ENCODE measurements at places on chromosomes 5 and 9.
A peak's percentile ranks its signal among the peaks of the same experiment; 100 is the strongest.

- H3K36me3 ChIP-seq: no peaks in the 10 kb centered on the region
- DNase-seq: peak; percentile 35
- no peaks in the 10 kb centered on the region for H3K4me1 ChIP-seq
- H3K4me3 ChIP-seq: peak within 1 kb of the TSS; percentile 43
These were observed at the start of gene ABLIM3 for GRCh38 chr5:149141224-149141956. TSS of gene ABLIM3 (plus strand) at chr5:149141493. CDS start at chr5:149142096, 603 bp downstream.

GRCh38 chr5:102910240-102911226 lies 155.4 kb downstream of the PAM start:
- DNase-seq: no peak
- no peaks in the 10 kb centered on the region for H3K27me3 ChIP-seq
- H3K4me1 ChIP-seq: no peaks in the 10 kb centered on the region
- no peaks in the 10 kb centered on the region for H3K36me3 ChIP-seq
- H3K4me3 ChIP-seq: no peak overlapping the region
- no peak overlapping the region for H3K27ac ChIP-seq

GRCh38 chr5:112419164-112419985 lies at the start of gene EPB41L4A:
TSS of gene EPB41L4A (minus strand) at chr5:112419277. CDS start at chr5:112419039, 238 bp downstream.
- peaks cover 10% of the 10 kb centered on the region for H3K27me3 ChIP-seq
- DNase-seq: no peak
- H3K36me3 ChIP-seq: no peaks in the 10 kb centered on the region
- peak within 1 kb of the TSS; percentile 97 for H3K4me3 ChIP-seq
- H3K4me1 ChIP-seq: no peaks in the 10 kb centered on the region

GRCh38 chr9:69645488-69645887 lies 26.7 kb downstream of the APBA1 start:
- H3K36me3 ChIP-seq: no peaks in the 10 kb centered on the region
- no peak overlapping the region for H3K4me3 ChIP-seq
- no peaks in the 10 kb centered on the region for H3K4me1 ChIP-seq
- no peak overlapping the region for H3K27ac ChIP-seq
- H3K27me3 ChIP-seq: no peaks in the 10 kb centered on the region
- DNase-seq: no peak

GRCh38 chr9:86184138-86184524 lies 75.3 kb downstream of the C9orf153 start:
- no peaks in the 10 kb centered on the region for H3K27me3 ChIP-seq
- peaks cover 1% of the 10 kb centered on the region for H3K4me1 ChIP-seq
- DNase-seq: no peak
- no peak overlapping the region for H3K4me3 ChIP-seq

DNA sequence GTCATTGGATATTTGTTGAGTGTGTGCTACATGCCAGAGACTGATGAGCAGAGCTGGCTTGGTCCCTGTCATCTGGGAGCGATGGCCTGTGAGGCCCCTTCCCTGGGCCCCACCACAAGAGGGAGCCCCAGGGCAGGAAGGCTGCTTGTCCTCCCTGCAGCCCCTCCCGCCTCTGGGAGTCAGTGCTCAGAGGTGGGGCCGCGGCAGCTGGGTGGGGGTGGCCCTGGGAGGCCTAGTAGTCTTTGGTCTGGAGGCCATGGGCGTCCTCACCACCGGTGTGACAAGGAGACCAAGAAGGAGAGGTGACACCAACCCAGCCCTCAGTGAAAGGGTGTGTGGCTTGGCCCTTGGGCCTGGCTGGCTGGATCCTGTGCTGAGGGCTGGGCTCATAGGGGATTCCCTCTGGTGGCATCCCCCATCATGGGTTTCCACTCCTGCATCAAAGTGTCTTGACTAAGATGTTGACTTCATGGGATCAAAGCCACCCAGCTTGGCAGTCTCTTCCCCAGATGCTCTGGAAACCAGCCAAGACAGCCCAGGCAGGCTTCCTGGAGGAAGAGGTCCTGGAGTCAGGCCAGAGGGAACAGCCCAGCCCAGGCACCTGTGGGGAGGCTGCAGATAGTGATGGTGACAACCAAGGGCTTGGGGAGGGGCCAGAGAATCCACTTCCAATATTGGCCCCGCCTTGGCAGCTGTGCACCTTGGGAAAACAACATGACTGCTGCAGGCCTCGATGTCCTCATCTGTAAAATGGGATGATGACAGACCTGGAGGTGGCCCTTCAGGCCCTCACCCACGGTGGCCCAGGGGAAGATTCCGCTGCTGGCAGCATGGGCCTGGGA lies 166.7 kb downstream of the GAPVD1 start:
- H3K27me3 ChIP-seq: no peaks in the 10 kb centered on the region
- DNase-seq: no peak
- H3K4me1 ChIP-seq: 0 out of 2 replicates have a peak, but pooled peaks cover 1% of the 10 kb centered on the region

GRCh38 chr9:75051285-75051684 lies 23.2 kb upstream of the CARNMT1 start:
- no peak overlapping the region for H3K27ac ChIP-seq
- H3K4me1 ChIP-seq: no peaks in the 10 kb centered on the region
- no peaks in the 10 kb centered on the region for H3K27me3 ChIP-seq
- no peaks in the 10 kb centered on the region for H3K36me3 ChIP-seq
- no peak for DNase-seq
- no peak overlapping the region for H3K4me3 ChIP-seq

- no peaks in the 10 kb centered on the region for H3K36me3 ChIP-seq
- no peaks in the 10 kb centered on the region for H3K27me3 ChIP-seq
- no peaks in the 10 kb centered on the region for H3K4me1 ChIP-seq
- H3K27ac ChIP-seq: no peak overlapping the region
- no peak for DNase-seq
These were observed 54.5 kb upstream of the HNRNPA0 start for GRCh38 chr5:137808503-137809135.

DNA sequence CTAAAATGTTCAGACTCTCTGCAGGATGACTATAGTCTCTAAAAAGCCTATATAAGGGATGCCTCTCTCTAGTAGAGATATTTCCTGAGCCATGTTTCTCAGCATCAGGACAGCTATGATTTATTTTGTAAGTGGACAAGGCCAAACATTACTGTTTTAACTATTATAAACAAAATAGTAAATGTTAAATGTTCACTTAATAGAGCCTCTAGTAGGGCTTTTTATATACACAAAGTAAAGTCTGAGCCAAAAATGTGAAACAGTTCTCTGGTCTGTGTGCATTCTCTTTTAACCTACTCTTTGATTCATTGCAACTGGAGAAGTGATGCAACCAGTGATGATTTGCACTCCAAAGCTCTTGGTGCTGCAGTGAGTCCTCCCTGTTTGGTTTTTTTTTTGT lies 220.5 kb downstream of the GDNF start:
- no peak overlapping the region for H3K27ac ChIP-seq
- no peaks in the 10 kb centered on the region for H3K36me3 ChIP-seq
- no peaks in the 10 kb centered on the region for H3K27me3 ChIP-seq
- DNase-seq: no peak
- H3K4me3 ChIP-seq: no peak overlapping the region

GRCh38 chr5:150499437-150499956 lies 8.4 kb upstream of the NDST1 start:
- no peak for DNase-seq
- no peaks in the 10 kb centered on the region for H3K36me3 ChIP-seq
- H3K27ac ChIP-seq: no peak overlapping the region
- H3K4me3 ChIP-seq: no peak overlapping the region
- no peaks in the 10 kb centered on the region for H3K27me3 ChIP-seq

DNA sequence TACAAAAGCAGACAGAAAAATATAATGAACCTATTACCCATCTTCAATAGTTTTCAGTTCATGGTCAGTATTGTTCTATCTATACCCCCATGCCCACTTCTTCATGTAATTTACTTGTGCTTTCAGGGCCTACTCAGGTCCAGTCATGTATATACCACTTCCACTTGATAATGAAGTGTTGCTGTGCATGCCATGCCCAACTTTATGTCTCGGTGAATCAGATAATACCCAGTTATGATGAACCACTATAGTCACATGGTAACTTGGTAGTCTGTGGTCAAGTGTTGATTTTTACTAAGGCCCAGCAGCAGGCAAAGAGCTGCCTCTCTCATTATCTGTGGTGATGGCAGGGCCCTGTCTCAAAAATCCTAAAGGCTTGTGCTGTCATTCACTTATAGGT lies 70.7 kb upstream of the IL33 start:
- no peak overlapping the region for H3K27ac ChIP-seq
- no peaks in the 10 kb centered on the region for H3K27me3 ChIP-seq
- H3K36me3 ChIP-seq: no peaks in the 10 kb centered on the region
- no peak for DNase-seq
- no peak overlapping the region for H3K4me3 ChIP-seq
- no peaks in the 10 kb centered on the region for H3K4me1 ChIP-seq

DNA sequence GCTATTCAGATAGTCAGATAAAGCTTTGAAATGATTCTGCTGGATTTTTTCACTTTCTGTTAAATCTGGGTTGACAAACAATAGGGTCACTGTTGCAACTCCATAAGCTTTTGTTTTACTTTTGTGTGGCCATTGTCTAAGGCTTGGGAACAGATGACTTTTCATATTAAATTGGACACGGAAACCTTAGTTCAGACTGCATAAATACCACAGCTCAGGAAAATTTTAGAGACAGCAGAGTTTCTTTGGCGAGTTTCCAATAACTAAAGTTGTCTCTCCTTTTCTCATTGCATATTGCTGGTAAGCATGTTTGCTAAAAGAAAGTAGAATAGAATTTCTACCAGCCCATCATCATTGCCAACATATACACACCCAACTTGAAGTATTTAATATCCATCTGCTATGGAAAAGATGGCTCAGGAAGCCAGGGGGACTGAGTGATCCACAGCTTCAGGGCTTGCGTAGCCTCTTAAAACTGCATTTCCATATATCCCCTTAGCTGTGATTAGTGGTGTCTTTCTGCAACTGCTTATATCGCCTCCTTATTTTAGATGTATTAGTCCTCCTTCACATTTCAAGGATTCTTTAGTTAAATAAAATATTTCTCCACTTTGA lies 168.2 kb downstream of the ARHGAP26 start:
- no peak overlapping the region for H3K4me3 ChIP-seq
- no peak for DNase-seq

DNA sequence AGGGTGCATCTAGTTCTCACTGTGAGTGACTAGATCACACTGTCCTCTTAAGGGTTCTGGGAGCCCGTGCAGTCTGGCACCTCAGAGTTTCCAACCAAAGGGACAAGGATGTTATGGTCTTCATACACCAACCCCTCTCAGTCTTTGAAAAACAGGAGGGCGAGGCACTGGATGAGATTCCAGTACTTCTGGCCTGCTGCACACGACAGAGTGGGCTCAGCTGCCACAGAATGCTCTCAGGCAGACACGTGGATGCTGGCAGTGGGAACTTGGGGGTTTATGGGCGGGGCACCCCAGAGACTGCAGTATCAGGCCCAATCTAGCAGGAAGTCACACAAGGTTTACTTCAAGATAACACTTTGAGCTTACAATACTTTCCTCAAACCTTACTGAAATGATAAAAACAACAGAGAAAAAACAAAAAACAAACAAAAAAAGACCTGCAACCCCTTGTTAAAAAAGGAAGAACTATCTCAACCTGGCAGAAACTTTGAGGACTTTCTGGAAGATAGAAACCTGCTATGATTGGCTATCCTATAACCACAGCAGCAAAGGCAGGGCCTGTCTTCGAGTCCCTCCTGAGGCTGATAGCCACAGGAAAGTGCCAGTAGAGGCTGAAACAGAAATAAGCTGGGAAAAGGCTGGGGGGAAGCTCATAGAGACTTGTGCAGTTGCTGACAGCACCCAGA lies 28.3 kb upstream of the TGFBR1 start:
- no peak overlapping the region for H3K4me3 ChIP-seq
- no peak overlapping the region for H3K27ac ChIP-seq
- H3K36me3 ChIP-seq: no peaks in the 10 kb centered on the region
- no peaks in the 10 kb centered on the region for H3K27me3 ChIP-seq
- DNase-seq: no peak
- no peaks in the 10 kb centered on the region for H3K4me1 ChIP-seq

GRCh38 chr5:10445352-10445751 lies 3.7 kb downstream of the ROPN1L start:
- no peak for DNase-seq
- H3K4me1 ChIP-seq: no peaks in the 10 kb centered on the region
- H3K36me3 ChIP-seq: no peaks in the 10 kb centered on the region

DNA sequence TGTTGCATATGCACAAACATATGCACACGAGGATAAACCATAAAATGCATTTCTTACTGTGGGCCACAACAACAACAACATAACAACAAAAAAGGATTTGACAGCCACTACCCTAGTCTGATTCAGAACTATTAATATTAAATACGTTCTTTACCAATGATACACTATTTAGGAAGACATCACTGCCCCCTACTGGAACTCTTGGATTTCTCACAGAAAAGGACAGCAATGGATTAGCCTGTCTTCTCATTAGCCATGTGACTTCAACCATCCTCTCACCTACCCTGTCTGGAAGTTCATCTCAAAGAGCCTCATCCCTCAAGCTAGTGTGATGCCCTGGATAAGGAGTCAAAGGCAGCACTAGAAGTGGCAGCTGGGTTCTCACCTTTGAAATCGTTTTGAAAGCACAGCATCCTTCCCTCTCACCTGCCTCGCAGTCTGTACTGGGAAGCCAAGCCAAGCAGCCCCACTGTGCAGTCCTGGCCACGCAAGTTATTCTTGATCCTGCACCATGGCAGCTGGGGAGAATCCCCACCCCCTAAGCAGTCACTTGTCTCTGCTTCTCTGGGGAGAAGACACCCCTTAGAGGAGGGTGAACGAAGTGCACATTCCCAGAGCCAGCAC lies 64.6 kb downstream of the SH3TC2 start:
- H3K4me3 ChIP-seq: no peak overlapping the region
- H3K4me1 ChIP-seq: no peaks in the 10 kb centered on the region
- no peak overlapping the region for H3K27ac ChIP-seq
- DNase-seq: no peak
- no peaks in the 10 kb centered on the region for H3K27me3 ChIP-seq

- no peak for DNase-seq
- no peaks in the 10 kb centered on the region for H3K4me1 ChIP-seq
- no peak overlapping the region for H3K27ac ChIP-seq
- no peaks in the 10 kb centered on the region for H3K27me3 ChIP-seq
- no peak overlapping the region for H3K4me3 ChIP-seq
These were observed 236.5 kb downstream of the FAM114A2 start for GRCh38 chr5:153802050-153802821.

DNA sequence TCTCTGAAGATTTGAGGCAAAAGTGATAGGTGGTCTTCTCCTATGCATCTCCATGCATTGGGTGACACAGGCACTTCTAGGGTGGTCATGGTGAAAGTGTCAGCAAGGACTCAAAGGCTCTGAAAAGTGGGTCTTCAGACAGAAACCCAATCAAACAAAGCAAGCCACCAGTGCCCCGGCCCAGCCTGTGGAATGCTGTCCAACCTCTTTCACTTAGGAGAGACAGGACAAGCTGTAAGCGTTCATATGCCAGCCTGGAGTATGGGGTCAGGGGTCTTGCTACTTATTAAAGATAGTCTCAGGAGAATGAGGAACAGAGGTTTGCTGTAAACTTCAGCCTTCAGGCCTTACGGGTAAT lies 324.5 kb downstream of the GADD45G start:
- no peak overlapping the region for H3K27ac ChIP-seq
- H3K4me1 ChIP-seq: no peaks in the 10 kb centered on the region
- H3K27me3 ChIP-seq: no peaks in the 10 kb centered on the region
- DNase-seq: no peak
- no peak overlapping the region for H3K4me3 ChIP-seq
